Smooth muscle cell of the umbilical artery (primary cell): ENCODE measurements at places on chromosomes 1 and 21. TPM values are rescaled to one million over a fixed set of nuclear protein-coding genes. Genes with fewer than 3 reads are reported as not detected.

The CLDN8 gene
- not detected in 2 replicates for total RNA-seq

The MROH9 gene
- total RNA-seq, result under 0.01 TPM in 1 of 2 replicates, not detected in the other

The KIF14 gene
- total RNA-seq, result 0.89 and 8.8 TPM in 2 replicates

The NUP210L gene
- under 0.01 and 0.05 TPM in 2 replicates for total RNA-seq

The MYBPH gene
- 0.30 TPM in 1 of 2 replicates, not detected in the other for total RNA-seq

The VANGL2 gene
- under 0.01 and 0.23 TPM in 2 replicates for total RNA-seq

The CXADR gene
- 1.8 and 2.0 TPM in 2 replicates for total RNA-seq

The RNU5D-1 gene
- total RNA-seq, result not detected in 2 replicates

The SELP gene
- total RNA-seq, result not detected in 2 replicates

The LRRC53 gene
- total RNA-seq, result not detected in 2 replicates

The CELA2B gene
- total RNA-seq, result not detected in 2 replicates

The HAO2 gene
- total RNA-seq, result not detected in 2 replicates

The OVAAL gene
- not detected in 2 replicates for total RNA-seq

The LCE1F gene
- not detected in 2 replicates for total RNA-seq

The ACTN2 gene
- total RNA-seq, result under 0.01 and 0.32 TPM in 2 replicates

The IL10 gene
- not detected in 2 replicates for total RNA-seq

The SPRR2G gene
- total RNA-seq, result not detected in 2 replicates

The NUDT4B gene
- total RNA-seq, result 10.4 and 12.8 TPM in 2 replicates

The ADCY10 gene
- 0.05 and 0.30 TPM in 2 replicates for total RNA-seq

The PADI2 gene
- 0.18 TPM in 1 of 2 replicates, not detected in the other for total RNA-seq

The KIAA0040 gene
- total RNA-seq, result 0.05 TPM in 1 of 2 replicates, not detected in the other
